ENCODE measurements at places on chromosomes 1 and 21.

DNA sequence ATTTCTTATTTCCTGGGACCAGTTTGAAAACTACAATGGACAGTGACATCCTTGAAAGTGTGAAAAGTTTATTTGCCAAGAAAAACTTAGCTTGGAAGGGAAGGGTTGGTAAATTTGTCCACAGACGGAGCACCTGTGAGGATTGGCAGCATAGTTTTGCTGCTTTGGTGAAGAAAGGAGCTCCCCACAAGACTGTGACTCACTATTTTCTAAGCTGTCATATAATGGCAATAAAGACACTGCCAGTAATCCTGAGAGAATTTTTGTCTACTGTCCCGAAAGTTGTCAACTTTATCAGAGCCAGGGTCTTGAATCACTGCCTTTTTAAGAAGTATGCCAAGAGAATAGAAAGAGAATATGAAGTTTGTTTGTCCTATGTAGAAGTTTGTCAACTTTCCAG lies 230.8 kb downstream of the NEGR1 start:
- DNase-seq = peak; percentile 27

GRCh38 chr1:145846201-145846612 lies 777 bp downstream of the NUDT17 start:
- peak; percentile 32 for DNase-seq

DNA sequence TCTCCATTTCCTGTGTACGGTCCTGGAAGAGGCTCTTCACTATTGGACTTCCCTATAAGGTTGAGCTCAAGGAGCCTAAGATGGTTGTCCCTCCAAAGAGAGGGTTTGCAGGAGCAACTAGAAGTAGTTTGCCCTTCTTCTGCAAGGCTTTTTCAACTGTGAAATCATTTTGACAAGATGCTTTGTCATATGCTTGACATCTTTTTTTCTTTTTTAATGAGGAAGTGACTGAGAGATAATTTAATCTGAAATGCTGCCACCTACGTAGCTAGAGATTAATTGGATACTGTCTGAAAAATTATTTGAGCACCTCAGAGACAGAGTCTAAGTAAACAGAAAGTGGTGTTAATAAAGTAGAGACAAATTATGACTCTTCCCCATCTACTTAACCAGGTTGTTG lies 97.0 kb downstream of the CHRM3 start:
- no peak for DNase-seq

GRCh38 chr21:36023092-36023480 lies 37.2 kb downstream of the SETD4 start:
- DNase-seq = no peak

DNA sequence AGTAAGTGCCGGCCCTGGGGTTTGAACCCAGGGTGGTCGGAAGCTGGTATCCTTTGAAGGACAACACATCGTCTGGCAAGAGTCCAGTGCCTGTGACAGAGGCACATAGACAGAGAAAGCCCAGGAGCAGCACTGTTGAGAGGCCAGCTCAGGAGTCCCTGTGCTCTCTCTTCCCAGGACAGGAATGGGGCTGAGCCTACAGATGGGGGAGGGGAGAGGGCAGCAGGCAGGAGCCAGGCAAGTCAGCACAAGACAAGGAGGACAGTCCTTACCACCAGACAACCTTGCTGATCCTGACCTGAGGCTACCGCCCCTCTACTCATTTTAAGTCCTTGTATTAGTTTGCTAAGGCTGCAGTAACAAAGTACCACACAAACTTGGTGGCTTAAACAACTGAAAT lies 27.7 kb upstream of the SYT6 start:
- no peak for DNase-seq

- DNase-seq = no peak
Observed at GRCh38 chr1:56507925-56508522, 71.3 kb downstream of the PLPP3 start.

- no peak for DNase-seq
Observed at GRCh38 chr1:211549092-211549711, 29.8 kb downstream of the SLC30A1 start.

DNA sequence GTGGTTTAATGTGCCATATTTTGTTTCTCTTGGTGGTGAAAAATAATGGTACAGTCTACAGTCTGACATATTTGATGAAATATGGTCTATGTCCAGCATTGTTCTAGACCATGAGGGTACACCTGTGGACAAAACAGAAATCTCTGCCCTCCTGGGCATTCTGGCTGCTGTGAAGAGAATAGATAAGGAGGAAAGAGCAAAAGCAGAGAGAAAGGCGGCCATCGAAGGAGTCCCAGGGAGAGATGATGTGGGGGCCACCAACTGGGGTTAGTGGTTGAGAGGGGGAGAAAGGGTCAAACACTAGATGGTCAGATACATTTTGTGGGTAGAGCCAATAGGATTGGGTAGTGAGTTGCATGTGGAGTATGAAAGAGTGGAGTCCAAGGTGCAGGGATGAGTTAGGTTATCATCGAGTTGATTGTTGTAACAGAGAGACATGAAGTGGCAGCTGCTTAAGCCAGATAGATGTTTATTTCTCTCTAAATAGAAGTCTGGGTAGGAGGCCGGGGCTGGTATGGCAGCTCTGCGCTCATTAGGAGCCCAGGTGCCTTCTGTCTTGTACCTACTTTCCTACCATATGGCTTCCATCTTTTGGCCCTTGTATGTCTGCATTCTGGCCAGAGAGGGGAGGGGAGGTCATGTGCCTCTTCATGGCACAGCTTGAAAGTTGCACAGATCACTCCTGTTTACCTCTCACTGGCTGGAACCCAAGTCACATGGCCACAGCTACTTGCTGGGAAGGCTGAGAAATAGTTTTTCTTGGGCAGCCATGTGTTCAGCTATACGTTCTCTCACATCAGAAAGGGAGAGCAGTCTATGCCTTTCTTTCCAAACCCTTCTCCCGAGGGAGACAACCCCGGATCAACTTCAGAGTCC lies 13.0 kb downstream of the UBE4B start:
- DNase-seq = peak; percentile 51

DNA sequence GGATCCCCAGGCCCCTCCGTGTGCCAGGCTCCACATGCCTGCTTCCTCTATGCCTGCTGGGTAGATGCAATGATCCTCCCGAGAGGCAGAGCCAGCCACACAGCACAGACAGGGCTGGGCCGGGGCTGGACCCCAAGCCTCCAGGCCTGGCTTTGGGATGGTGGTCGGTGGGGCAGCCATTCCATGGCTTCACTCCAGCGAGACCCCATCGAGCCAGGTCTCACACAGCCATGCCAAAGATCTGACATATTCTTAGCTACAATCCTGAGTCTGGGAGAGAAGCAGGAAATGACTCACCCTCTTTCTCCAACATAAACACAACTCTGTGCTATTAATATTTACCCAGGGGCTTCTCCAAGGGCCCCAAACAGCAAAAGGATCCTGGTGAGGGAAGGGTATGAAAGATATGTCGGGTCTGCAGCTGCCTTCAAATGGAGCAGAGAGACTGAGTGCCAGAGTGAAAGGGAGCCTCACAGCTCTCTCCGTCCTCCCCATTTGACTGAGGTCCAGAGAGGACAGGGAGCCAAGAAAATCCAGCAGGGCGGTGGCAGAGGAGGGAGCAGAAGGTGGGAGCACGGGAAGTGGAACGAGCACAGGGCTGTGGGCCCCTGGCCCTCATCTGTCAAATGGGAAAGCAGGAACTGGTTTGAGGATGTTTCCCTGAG lies 639.5 kb downstream of the MATN1 start:
- DNase-seq = peak; percentile 86

GRCh38 chr1:115925467-115925866 lies 50.8 kb upstream of the SLC22A15 start:
- no peak for DNase-seq

GRCh38 chr1:65153635-65154034 lies 5.6 kb downstream of the AK4 start:
- no peak for DNase-seq

- DNase-seq = no peak
Observed at GRCh38 chr1:156230473-156230837, 11.5 kb upstream of the BGLAP start.

DNA sequence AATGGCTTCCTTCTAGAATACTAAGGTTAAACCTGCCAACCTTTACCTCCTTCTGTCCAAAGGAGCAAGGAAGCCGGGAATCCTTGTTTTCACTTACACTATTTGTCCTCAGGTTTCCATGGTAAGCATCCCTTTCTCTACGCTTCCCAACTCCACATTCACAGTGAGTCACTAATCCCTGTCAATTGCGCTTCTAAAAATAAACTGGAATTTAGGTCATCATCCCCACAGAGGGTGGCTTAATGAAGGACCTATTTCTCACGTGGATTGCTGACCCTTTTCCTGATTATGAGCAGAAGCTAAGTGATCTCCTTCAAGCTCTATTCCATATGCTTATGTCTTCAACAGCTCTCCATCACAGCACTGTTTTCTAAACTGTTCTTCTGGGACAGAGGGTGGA lies 39.9 kb upstream of the ABCA4 start:
- peak; percentile 87 for DNase-seq

DNA sequence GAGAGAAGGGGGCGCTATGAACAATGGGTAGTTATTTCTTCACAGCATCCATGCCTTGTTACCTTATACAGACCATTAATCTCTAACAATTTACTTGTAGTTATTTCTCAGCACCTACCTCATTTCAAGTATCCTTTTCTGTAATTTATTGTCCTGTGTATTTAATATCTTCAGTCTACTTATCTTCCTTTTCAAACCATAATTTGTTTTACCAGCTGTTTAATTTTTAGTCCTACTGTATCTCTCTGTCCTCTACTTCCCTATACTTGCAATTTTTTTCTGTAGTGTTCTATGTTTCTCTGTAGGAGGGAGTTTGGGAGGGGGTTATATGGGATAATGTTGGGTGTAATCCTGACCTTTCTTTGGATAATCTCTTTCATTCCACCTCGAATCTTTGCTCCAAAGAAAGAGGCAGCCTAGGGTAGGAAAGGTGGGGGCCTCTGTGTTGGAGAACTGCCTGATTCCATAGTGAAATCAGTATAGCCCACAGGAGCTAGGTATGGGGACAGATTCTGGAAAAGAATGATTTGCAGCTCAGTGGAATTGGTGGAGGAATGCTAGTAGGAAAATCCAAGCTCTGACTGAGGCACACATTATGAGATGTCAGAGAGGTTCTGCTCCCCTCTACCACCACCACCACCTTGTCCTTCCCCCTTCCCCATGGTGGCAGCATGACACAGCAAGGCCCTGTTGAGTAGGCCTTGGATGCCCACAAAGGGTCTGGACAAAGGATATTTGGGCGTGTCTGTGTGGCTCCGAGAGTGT lies 642 bp downstream of the MLLT11 start:
- DNase-seq = peak; percentile 42

- no peak for DNase-seq
Observed at GRCh38 chr1:24181619-24182018, 5.5 kb downstream of the IFNLR1 start.

DNA sequence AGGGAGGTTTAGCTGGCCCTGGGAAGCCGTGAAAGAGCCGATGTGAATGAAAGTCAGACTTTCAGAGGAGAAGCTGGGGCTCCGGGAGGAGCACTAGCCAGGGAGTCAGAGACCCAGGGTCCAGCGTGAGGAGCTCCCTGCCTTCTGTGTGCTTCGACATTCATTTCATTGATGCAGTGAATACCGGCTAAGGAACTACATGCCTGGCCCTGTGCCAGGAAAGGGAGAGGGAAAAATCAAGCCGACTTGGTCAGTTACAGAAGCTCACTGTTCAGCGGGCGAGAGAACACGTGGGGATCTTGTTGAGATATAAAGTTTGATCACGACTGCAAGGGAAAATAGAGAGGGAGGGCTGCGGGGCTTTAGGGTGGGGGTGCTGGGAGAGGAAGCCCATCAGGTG lies 76.7 kb upstream of the RUNX3 start:
- DNase-seq = peak; percentile 22

DNA sequence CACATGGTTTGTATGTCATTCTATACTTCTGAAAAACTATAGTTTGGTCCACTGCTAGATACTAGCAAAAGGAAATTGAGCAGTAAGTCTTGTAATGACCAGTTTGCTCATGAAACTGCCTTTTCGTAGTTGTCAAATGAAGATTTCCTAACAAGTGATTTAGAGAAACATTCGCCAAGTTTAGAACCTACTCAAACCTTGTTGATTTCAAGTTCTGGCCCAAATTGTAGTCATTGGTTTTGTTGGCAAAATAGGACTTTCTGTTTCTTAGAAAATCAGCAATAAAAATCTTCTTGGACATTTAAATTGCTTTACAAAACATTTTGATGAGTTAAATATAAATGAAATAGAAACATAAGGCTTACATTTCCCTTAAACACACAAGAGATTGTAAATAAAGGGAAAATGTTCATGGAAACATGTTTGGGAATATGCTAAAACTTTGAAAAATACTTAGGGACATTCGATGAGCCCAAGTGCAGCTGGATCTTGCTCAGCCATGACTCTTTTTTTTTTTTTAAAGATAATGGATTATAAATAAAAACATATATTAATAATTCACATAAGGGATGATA lies 178.5 kb upstream of the LYPLAL1 start:
- no peak for DNase-seq

GRCh38 chr1:109807822-109808680 lies 44.3 kb upstream of the EPS8L3 start:
- DNase-seq = peak; percentile 35

DNA sequence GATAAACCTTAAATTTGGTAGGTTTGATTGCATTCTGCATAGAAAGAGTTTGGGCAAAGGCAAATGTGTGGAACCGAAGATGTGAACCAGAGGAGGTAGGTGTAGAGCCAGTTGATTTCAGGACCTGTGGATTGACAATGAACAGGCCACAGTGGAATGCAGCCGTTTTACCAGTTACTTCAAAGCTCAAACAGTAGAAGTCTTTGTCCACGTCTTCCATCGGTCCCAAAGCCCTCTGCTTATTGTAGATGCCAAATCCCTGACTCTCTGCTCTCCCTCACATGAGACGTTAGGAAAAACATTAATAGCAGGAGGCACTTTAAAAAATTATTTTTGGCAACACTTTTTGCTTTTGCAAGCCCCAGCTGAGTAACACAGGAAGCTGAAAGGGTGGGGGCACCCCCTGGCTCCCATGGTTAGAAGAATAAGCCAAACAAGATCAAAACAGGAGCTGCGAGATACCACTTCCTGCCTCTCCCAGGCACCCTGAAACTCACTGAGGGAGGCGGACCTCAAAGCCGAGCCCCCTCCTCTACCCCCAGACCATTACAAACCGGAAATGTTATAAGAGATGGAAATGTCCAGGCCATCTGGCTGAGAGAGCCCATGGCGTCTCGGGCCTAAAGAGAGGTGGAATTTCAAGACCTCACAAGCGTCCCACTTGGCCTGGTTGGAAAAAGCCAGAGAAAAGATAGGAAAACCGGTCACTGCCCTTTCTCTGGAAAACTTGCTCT lies 13.5 kb downstream of the TRAF3IP3 start:
- peak; percentile 97 for DNase-seq

GRCh38 chr21:38567335-38567969 lies 69.2 kb upstream of the ERG start:
- peak; percentile 50 for DNase-seq

DNA sequence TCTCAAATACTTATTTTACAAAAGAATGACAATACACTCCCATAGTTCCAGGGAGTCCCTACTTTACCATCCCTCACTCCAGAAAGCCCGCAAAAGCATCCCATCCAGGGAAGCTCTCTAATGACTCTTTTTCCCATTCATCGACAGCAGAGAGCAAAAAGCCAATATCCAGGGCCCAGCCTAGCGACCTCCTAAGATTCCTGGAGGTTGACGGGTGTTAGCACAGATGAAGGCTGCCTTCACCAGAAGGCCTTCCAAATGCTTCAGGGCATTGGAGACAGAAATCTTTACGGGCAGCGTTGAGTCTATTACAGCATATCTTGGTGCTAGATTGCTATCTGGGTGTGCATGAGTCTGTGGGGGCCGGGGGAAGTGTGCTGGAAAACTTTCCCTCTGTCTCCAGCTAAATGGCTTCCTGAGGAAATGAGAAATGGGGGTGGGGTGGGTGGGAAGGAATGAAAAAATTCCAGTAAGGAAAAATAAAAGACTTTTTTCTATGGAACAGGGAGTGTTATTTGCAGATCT lies 136.6 kb downstream of the PROX1 start:
- no peak for DNase-seq

GRCh38 chr1:57473448-57473847 lies 49.6 kb upstream of the DAB1 start:
- no peak for DNase-seq

Data from astrocyte of the spinal cord (primary cell).